Stimulated activated CD4-positive, alpha-beta T cell treated with anti-CD3 and anti-CD28 coated beads, Interleukin-4, amount 100 ng/mL, for 4 hours (primary cell): ENCODE measurements at places on chromosomes 5 and 9.

DNA sequence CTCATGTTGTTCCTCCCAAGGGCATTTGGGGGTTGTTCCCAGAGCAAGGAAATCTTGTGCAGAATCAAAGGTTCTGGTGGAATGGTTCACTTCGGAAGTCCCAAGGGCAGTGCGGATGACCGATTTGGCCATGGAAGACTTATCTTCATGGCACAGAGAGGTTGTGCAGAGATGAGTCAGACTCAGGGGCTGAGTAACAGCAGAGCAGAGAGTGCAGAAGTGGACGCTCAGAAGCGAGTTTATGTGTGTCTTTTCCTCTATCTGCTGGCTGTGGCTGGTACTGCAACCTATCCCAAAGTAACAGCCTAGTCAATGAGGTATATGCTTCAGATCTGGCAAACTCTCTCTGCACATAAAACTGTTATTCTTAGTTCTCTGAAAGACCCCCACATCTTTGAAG is 118.1 kb downstream of the DPYSL3 start:
- DNase-seq = no peak

- DNase-seq = no peak
Measured at GRCh38 chr9:20532584-20532983, 89.7 kb downstream of the MLLT3 start.

GRCh38 chr5:153476767-153477166 is 13.7 kb upstream of the GRIA1 start:
- no peak for DNase-seq

DNA sequence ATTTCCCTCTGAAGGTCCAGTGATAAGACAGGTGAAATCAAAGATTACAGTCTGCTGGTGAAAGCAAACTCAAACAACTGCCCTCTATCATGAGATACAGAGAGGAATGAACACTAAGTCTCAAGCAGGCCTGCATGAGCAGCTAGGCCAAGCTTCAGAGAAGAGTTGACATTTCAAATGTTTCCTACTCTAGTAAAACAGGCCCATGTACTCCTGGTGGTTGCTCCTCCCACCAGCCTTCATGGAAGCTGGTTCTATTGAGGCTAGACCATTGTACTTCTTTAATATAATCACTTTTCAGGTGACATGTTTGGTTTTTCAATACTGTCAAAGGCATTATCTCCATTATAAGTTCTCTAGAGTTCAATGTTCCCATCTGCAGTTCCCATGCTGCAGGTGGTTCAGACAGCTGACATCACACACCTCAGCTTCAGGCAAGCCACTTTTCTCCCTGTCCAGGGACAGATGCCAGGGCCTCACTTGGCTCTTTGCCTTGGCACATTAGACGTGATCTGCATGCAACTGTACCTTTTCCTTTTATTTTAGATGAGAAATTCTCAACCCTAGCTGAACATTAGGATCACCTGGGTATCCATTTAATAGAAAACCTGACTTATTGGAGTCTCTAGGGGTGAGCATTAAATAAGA is 89.8 kb downstream of the PIK3R1 start:
- no peak for DNase-seq

DNA sequence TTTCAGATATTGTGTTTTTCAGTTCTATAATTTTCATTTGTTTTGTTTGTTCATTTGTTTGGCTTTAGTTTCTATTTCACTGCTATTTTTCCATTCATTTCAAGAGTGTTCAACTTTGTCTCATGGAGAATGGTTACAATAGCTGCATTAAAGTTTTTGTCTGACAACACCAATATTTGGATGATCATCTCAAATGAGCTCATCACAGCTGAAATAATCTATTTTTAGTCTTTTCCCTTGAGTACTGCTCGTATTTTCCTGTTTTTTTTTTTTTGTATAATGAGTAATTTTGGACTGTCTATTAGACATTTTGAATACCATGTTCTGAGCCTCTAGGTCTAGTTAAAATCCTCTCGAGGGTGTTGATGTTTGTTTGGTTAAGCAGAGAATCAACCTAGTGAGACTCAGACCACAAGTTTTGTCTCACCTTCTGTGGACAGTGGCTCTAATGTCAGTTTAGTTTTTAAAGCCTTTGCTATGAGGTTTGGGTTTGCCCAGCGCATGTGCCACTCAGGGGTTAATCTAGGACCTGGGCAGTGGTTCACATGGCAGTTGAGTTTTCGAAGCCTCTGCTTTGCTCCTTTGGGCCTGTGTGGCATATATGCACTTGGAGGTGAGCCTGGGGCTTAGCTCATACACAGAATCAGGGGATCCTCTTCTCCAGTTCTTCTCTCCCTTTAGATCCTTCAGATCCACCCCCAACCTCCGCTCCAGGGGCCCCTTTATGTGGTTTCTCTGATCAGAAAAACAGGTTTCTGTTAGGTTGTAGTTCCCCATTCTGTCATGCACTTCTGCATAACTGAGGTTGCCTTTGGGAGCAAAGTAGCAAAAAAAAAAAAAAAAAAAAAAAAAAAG is 79.8 kb downstream of the ARSB start:
- DNase-seq = no peak

GRCh38 chr5:143209881-143210395 is 193.5 kb downstream of the NR3C1 start:
- DNase-seq = no peak

DNA sequence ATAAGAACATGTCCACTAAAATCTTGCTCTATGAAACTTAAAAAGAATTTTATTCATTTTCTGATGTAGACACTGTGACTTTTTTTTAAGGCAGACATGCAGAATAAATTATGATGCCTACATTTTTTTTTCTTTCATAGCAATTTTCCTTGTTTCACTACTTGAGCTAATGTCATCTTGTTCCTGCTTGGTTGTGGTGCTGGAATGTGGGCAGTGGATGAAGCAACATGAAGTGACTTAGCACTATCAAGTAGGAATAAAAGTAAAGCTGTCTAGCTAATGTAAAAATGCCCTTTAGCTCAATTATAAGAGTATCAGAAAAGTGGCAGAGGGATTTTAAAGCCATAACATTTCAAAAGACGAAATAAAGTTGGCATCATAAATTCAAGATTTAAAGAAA is 191.0 kb downstream of the ADAMTS6 start:
- DNase-seq = no peak

GRCh38 chr5:71894091-71894490 is 175.0 kb downstream of the CARTPT start:
- no peak for DNase-seq

DNA sequence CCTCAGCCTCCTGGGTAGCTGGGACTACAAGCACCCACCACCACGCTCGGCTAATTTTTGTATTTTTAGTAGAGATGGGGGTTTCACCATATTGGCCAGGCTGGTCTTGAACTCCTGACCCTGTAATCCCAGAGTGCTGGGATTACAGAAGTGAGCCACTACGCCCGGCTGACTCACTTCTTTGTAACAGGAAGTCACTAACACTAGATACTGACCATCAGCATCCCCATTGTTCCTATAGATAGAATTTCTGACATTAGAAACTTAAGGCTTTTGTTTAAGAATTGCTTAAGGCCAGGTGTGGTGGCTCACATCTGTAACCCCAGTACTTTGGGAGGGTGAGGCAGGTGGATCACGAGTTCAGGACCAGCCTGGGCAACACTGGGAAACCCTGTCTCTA is 42.2 kb downstream of the LEAP2 start:
- DNase-seq = no peak

DNA sequence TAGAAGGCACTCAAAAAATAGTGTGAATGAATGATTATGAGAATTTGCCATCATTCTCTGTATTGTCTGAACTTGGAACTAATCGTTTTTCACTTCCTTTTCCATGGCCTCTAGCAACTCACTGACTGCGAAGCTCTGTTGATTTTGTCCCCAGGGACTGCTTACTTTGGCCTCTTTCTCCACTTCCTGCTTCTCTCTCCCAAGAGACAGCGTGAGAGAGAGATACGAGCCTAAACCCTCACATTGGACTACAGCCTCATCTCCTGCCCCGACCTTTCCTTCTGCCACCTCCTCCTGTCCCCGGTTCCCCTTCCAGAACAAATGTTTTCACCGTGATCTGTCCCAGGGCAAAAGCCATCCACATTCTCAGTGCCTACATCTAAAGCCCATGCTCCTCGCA is 300.8 kb upstream of the PANK3 start:
- no peak for DNase-seq

DNA sequence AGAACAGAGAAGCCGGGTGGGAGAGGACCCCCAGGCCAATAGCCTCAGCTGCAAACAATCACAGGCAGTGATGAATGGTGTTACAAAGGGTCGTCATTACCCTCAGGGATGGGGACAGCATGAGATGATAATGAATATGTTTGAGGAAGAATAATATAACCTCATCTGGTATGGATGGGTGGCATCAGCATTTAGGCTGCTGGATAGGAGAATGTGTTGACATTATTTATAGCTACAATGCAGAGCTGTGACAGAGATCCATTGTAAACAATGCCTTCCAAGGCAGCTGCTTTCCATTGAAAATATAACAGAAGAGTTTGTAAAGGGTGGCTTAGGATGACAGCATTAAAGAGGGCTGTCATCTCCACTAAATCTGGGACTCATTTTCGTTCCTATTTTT is 365.5 kb downstream of the KCNN2 start:
- no peak for DNase-seq

DNA sequence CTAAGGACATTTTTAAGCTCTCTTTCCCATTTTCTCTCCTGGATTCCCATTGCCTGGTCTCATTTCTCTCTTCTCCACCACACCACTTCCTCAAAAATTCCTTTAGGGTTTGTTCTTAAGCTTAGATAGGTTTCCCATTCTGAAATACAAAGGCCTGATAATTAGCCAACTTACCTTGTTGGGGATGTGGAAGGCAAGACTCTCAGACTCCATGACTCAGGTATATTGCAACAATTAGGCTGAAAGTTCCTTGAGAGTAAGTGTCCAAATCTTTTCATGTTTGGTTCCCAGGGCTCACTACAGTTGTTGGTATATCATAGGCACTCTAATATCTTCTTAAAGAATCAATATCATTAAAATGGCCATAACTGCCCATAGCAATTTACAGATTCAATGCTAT is 43.6 kb downstream of the FXN start:
- DNase-seq = no peak

GRCh38 chr5:17163221-17163620 is 54.2 kb upstream of the BASP1 start:
- no peak for DNase-seq

DNA sequence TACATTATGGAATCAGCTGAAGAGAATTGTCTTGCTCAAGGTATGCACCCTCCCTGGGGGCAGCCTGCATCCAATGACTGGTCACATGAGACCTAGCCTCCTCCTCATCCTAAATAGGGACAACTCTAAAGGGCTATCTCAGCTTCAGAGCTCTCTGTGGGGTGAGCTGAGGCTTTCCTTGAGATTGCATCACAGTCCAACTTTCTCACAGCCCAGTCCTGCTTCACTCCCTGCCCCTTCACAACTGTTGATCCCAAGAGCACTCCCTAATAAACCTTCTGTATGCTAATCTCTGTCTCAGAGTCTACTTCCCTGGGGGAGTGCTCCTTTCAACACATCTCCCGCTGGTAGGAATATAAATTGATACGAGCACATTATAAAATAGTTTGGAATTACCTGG is 44.1 kb upstream of the ERBIN start:
- no peak for DNase-seq

- DNase-seq = no peak
Measured at GRCh38 chr5:145062280-145063062, 772.7 kb downstream of the PRELID2 start.

GRCh38 chr5:101955891-101956290 is 340.2 kb downstream of the SLCO4C1 start:
- no peak for DNase-seq

DNA sequence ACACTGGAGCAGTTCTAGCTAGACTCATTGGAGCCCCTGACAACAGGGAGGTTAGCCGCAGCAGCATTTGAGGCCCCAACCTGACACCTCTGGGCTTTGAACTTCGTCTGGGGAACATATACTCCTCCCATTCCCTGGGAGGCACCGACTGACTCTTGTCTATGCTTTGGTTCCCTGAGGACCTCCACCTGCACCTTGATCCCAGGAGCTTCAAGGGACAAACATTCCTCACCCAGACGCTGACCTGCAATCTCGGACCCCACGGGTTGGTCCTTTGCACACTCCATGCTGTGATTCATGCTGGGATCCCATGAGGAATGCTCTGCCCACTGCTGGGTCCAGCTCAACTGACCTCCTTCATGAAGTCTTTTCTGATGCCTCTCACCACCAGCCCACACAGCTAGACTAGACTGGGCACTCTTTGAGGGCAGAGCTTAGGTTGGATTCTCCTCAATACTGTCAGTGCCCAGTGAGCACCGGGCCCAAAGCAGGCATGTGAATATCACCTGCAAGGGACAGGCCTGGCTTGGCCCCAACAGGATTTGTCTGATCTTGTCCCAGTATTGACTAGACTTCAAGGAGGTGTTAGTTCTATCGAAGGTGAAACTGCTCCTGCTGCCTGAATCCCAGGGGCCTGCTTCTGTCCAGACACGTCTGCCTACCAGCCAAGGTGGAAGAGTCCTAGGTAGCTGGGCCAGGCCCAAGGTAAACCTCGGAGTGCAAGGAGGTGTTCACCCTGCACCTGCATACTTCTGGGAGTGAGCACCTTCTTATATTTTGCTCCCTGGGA is 51.8 kb upstream of the ZBTB43 start:
- no peak for DNase-seq

DNA sequence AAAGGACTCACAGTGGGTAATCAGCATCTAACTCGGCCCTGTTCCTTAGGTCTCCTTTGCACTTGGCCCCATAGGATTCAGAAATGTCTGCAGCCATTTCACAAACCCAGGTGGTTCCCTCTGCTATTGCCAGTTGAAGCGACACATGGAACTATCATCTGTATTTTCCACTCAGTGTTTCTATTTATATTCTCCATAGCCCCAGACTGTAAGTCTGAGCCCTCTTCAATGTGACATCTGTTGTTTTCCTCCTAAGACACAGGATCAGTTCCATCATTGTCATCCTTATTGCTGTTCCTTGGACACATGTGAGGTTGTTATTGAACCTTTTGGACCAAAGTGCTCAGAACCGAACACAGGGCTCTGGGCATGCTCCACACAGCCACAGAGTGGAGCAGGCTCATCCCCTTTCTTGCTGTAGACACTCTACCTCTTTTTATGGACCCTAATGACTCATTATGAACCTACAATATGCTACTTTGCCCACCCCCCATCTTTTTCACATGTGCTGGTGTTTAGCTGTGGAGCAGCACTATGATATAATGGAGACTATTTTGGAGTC is 36.4 kb downstream of the GARNL3 start:
- DNase-seq = no peak

GRCh38 chr9:11546231-11546630 is 933.4 kb upstream of the PTPRD start:
- DNase-seq = no peak
